Activated CD4-positive, alpha-beta T cell treated with anti-CD3 and anti-CD28 coated beads for 36 hours (primary cell): ENCODE measurements at places on chromosomes 11 and 22. TPM values are rescaled to one million over a fixed set of nuclear protein-coding genes. Genes with fewer than 3 reads are reported as not detected.

RAG1 gene
- total RNA-seq = 0.30 TPM

GRCh38 chr11:78646564-78647185 is 72.0 kb upstream of the NARS2 start:
- peak; percentile 77 for DNase-seq

GRCh38 chr11:120013325-120014250 is 124.3 kb downstream of the TRIM29 start:
- peak; percentile 43 for DNase-seq

- no peak for DNase-seq
Measured at GRCh38 chr22:30868663-30869385, 99.8 kb downstream of the MORC2 start.

- DNase-seq = no peak
Measured at GRCh38 chr22:27218012-27218920, 560.9 kb downstream of the MIAT start.
